Right atrium auricular region (tissue), 2 donors: ENCODE measurements at places on chromosomes 3 and 15. TPM values are rescaled to one million over a fixed set of nuclear protein-coding genes. Genes with fewer than 3 reads are reported as not detected.

Gene OPA1
- 71.6 TPM for total RNA-seq

Gene MUC4
- not detected for total RNA-seq

Gene GABRR3
- total RNA-seq = not detected

Gene TNFSF10
- 12.6 TPM for total RNA-seq

GRCh38 chr3:111591555-111591954 is 3.6 kb downstream of the ZBED2 start:
- no peak for DNase-seq

DNA sequence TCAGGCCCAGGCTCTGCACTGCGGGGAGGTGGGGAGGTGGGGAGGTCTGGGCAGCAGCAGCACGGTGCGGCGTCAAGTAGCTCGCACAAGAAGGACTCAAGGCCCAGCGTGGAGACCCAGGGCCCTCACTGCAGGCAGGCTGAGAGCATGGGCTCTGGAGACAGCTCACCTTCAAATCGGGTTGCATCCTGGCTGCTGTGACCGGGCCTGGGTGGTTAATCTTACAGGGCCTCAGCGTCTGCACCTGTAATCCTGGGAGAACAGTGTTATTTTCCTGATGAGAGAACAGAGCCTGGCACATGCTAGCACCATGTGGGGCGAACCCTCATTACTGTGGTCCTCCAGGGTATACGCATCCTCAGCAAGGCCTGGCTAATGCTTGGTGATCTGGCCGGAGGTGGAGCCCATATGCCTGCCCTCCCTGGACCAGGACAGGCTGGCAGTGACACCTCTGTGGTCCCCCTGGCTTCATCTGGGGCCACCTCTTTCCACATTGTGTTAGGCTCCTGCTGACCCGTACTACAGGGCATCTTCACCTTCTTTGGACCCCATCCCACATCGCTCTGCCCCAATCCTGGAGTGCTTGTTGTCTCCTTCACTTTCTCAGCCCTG is 55.5 kb downstream of the RGMA start:
- no peak for DNase-seq

GRCh38 chr15:66662522-66662921 is 39.5 kb upstream of the SMAD6 start:
- DNase-seq = no peak

- DNase-seq = no peak
Measured at GRCh38 chr3:58058361-58059263, 50.4 kb downstream of the FLNB start.

- no peak for DNase-seq
Measured at GRCh38 chr3:62638316-62638715, 236.9 kb downstream of the CADPS start.

DNA sequence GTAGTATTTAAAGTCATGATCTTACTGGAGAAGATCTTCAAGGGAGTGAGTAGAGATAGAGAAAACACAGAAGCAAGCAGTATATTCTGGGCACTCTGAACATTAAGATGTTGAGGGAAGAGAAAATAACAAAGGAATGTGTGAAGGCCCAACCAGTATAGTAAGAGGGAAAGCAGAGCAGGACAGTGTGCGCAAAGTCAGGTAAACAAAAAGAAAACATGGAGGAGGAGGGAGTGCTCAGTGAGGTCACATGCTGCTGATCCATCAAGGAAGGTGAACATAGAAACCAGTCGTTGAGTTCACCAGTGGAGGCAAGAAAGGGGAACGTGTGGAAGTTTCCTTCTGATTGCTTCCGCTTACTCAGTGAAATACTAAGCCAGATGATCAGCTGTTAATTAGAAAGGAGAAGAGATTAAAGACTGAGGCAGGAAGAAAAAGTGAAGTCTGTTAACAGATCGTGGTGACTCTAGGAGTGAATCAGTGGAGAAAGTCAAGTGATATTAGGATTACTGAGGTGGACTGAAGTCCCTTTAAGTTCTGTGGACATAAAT is 47.2 kb downstream of the OPA1 start:
- DNase-seq = no peak

DNA sequence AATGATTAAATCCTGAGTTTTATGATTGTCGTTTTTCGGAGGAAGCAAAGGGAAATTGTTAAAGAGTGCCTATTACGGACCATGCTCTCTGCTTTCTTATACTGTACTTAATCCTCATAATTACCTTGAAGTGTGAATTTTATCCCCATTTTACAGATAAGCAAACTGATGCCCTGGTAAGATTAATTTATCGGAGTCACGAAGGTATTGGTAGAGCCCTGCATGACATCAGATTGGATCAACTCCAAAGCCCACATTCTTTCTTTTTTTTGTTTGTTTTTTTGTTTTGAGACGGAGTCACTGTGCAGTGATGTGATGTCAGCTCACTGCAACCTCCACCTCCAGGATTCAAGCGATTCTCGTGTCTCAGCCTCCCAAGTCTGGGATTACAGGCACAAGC is 1.6 kb upstream of the GNB4 start:
- DNase-seq = no peak

DNA sequence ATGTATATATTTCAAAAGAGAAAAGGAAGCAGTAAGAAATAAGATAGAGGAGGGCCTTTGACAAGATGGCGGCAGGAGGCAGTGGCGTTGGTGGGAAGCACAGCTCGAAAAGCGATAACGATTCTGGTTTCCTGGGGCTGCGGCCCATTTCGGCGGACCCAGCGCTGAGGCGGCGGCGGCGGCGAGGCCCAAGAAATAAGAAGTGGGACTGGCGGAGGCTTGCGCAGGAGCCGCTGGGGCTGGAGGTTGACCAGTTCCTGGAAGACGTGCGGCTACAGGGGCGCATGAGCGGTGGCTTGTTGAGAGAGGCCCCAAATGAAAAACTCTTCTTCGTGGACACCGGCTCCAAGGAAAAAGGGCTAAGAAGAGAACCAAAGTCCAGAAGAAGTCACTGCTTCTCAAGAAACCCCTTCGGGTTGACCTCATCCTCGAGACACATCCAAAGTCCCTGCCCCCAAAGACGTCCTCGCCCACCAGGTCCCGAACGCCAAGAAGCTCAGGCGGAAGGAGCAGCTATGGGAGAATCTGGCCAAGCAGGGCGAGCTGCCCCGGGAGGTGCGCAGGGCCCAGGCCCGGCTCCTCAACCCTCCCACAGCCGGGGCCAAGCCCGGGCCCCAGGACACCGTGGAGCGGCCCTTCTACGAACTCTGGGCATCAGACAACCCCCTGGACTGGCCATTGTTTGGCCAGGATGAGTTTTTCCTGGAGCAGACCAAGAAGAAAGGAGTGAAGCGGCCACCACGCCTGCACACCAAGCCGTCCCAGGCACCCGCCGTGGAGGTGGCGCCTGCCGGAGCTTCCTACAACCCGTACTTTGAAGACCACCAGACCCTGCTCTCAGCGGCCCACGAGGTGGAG is 624.3 kb downstream of the MCTP2 start:
- DNase-seq = no peak
